Pulmonary artery endothelial cell (primary cell): ENCODE measurements at places on chromosomes 1 and 21.

DNA sequence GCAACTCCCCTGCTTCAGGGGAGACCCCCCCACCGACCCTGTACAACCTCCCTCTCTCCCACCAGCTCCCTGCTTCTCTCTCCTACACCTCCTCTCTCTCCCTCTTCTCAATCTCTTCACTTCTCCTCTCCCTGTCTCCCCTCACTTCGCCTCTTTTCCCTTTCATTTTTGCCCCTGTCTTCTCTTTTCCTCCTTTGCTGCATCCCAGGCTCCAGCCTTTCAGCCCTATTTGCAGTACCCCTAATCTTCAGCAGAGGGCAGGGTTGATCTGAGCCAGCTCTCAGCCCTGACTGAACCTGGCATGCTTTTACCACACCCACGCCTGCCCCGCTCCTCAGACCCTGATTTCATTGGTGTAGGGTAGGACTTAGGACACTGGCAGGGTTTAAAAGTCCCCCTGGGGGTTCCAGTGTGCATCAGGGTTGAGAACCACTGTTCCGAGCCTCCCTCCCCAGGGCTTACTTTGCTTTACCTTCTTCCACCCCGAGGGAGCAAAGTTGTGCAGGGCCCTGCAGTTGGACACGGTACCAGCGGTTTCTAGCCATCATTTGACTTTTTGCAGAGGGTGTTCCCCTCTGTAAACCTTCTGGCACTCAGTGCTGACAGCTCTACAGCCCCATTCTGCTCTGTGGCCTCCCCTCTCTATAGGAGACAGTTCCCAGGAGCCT, 67.3 kb upstream of the CNTN2 start:
- DNase-seq, result no peak

GRCh38 chr1:1061682-1062345, 12.3 kb downstream of the RNF223 start:
- no peak for DNase-seq

GRCh38 chr1:3170561-3171453, 101.8 kb downstream of the PRDM16 start:
- no peak for DNase-seq

DNA sequence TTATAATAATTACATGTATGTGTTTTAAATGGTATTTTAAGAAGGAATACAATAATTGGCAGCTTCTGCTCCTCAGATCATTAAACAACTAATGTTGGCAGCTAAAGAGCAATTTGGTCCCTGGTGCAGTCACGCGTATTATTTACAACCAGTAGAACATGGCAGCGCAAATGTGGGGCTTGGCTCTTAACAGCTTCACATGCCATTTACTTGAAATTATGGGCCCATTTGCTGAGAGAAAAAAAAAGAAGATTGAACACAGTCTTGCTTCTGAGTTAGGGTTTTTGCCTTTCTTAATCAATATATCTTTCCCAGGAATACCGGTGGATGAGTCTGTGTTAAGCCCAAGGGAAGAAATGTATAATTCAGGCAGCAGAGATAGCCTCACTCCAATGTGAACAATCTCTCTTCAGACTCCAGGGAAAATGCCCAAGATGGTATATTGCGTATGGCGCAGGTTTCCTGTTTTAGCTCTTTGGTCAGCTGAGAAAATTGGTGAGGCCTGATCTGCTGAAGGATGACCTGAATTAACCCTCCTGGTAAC, 174.5 kb downstream of the DISC1 start:
- DNase-seq, result no peak

- DNase-seq, result no peak
These were observed 28.0 kb downstream of the COL6A2 start for GRCh38 chr21:46125846-46126301.

GRCh38 chr1:160115545-160116282, at the start of gene ATP1A2:
TSS of gene ATP1A2 (plus strand) at chr1:160115759. CDS start at chr1:160115862, 103 bp downstream.
- DNase-seq, result no peak

- DNase-seq, result no peak
These were observed 12.2 kb downstream of the FCRLB start for GRCh38 chr1:161733526-161733925.

GRCh38 chr1:59705466-59706302, 109.1 kb upstream of the HOOK1 start:
- no peak for DNase-seq

DNA sequence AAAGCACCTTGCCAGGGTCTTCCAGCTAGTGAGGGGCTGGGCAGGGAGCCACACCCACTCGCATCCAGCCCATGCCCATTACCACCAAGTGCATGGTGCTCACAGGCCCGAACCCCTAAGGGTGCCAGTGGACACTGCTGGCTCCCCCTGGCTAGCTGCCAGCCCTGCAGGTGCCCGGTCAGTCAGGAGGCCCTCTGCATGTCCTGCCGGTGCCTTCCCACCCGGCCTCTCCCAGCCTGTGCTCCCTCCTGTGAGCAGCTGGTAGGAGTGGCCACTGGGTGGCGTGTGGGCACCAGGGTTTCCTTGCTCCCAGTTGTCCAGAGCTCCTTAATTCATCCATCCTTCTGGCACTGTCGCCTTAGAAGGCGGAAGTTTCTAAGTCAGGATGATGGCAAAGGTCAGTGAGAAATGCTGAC, 33.4 kb downstream of the QSOX1 start:
- DNase-seq, result no peak

DNA sequence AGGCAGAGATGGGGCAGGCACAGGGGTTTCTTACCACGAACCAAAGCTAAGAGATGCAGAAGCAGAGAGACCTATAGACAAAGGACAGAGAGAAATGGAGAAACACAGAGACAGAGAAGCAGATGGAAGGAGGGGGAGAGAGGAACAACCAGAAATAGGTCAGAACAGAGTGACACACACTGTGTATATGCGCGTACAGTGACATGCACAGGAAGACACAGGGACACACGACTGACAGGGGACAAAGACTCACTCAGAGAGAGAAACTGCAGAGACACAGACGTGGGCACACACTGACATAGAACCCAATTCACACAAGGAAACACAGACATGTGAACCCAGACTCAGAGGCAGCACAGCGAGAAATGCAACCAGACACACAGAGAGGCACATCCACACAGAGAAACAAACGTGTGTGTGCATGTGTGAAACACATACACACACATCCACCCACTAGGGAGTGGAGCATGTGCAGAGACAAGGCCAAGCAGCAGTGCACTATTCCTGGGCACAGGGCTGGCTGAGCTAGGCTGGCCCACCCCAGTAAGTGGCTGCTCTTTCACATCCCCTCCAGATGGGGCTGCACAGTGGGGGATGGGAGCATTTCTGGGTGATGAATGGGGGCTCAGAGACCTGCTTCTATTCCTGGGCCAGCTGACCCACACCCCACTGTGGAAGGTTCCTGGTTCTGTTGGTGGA, 123.4 kb upstream of the CSF3R start:
- no peak for DNase-seq

- DNase-seq, result no peak
These were observed 567.2 kb downstream of the NPHP4 start for GRCh38 chr1:5424802-5425703.

- DNase-seq, result no peak
These were observed 20.0 kb upstream of the SCMH1 start for GRCh38 chr1:41261926-41262618.

DNA sequence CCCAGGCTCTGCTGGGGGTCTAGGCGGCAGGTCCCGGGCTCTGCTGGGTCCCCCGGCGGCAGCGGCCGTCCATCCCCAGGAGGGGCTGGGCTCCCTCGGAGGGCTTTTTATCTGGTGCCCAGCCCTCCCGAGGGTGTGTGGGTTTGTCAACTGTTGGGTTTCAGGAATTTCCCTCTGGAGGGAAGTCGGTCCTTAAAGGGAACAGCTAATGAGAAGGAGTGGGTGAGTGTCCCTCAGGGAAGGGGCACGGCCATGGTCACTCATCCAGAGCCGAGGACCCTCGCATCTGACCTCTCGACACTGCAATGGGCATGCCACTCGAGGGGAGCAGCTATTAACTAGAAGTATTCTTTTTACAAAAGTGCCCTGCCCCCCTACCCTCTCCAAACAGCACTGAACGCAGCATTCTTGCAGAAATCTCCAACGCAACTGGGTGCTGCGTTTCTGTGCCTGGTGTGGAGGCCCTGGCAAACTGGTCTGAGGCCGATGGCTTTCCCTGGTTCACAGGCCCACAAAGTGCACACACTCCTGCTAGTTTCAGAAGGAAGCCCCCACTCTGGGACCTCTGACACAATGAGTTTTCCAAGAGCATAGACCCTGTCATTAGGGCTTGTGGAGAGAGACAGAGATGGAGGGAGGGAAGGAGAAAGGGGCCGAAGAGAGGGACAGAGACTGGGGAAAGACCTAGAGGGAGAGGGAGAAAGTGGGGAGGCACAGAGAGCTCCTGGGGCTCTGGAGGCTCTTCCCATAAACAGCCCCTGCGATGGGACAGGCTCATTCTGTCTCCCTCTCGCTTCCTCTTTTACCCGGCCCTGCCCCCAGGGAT, 1.0 kb upstream of the TSPEAR start:
- DNase-seq, result no peak

- DNase-seq, result no peak
These were observed 243.2 kb upstream of the NR5A2 start for GRCh38 chr1:199784138-199784895.

DNA sequence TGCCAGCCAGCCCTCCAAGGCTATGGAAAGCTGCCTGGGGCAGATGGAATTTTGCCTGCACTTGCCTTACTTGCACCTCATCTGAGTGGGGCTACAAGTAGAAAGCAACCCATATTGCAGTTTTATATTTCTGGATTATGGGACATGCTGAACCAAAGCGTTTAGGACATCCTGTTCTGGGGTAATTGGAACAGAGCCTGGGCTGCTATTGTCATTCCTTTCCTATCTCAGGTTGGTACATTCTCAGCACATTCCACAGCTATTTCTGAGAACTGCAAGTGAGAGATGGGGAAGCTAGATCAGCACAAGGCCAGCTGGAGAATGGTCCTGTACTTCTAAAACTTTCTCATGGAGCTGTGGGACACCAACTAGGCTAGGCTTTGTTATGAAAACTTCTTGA, 713.8 kb downstream of the KCNT2 start:
- DNase-seq, result no peak

DNA sequence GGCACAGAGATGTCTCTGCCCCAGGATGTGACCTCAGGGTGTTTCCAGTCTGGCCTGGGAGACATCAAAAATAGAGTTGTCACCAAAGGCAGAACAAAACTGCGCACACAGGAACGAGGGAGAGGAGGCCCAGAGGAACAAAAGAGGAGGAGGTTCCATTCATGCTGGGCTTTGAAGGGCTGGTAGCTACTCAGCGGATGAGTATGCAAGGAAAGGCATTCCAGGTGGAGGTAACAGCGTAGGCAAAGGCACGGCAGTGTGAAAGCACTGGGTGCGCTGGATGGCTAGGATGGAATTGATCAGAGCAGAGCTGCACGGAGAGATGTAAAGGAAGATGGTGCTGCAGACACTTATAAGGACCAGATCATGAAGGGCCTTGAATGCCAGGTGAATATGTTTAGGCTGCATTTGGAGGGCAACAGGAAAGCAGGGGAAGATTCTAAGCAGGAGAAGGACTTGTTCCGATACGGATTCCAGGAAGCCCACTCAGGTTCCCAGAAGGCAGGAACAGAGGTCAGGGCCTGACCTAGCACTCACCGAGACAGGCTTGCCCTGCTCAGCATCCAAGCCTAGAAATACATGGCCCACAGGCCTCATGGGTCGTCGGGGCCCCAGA, 6.3 kb downstream of the COL16A1 start:
- no peak for DNase-seq

DNA sequence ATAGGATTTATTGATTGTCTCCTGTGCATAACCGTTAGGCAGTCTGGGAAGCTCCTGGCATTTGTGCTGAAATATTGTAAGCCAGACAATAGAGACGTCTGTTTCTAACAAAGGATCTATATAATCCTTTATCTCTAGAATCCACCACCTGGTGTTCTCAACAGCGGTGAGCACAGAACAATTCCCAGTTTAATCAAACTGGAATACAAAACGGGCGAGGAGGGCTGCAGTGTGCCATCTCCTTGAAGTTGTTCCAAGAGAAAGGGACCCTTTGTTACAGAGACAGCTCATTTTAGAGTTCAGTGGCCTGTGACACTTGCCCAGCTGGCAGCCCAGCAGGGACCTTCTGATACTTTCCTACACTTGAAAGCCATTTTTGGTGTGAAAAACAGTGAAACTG, 162.8 kb upstream of the IVNS1ABP start:
- no peak for DNase-seq

- DNase-seq, result no peak
These were observed 31.4 kb upstream of the GBP6 start for GRCh38 chr1:89332461-89332860.

GRCh38 chr1:76302711-76303339, 228.3 kb downstream of the ST6GALNAC3 start:
- DNase-seq, result no peak

DNA sequence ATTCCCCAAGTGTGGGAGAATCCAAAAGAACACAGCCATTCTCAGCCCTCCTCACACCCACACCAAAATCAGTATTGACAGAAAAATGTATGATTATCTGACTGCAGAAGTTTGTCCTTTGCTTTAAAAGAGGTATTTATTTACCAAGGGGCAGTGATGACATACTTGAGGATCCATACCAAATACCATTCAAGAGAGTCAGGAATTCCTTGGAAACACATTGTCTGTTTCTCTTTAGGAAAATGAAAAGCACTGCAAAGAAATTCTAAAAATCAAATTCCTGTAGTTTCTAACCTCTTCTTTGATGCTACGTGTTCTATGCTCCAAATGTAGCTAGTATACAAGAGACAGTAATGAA, 509.6 kb upstream of the CXADR start:
- no peak for DNase-seq

GRCh38 chr1:100266741-100267140, 725 bp downstream of the RTCA start:
- DNase-seq, result no peak

DNA sequence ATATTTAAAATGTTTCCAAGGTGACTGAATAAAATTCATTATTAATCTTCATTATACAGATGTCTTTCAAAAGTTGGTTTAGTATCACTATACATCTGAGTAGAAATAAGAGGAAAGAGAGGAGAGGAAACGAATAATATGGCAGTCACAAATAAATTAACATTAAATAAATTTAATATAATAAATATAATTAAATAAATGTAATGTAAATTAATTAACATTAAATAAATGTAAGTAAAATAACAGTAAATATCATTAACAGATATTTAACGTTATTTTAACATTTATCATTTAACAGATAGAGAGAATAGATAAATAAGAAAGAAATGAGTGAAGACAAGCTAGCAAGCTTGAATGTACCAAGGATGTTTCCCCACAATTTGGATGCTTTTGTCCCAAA, 592.7 kb downstream of the NEGR1 start:
- no peak for DNase-seq
